Left forelimb (tissue), 1 donor: ENCODE measurements at places on chromosomes 5 and 9.

DNA sequence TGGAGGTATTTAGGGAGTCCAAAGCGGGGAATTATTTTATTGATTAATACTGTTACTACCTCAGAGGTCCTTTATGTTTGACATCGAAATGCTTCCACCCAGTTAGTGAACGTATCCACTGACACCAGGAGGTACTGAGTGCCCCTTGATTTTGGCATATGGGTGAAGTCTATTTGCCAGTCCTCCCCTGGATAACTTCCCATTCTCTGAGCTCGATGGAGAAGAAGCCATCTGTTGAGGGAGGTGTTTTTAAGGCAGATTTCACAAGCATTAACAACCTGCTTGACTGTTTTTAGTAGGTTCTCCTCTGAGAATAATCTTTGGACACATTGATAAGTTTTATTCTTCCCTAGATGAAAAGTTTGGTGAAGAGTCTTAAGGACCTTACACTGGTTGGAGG is 165.3 kb upstream of the NREP start:
- DNase-seq, result no peak

- DNase-seq, result no peak
Observed at GRCh38 chr9:121633119-121633714, 18.2 kb upstream of the DAB2IP start.

DNA sequence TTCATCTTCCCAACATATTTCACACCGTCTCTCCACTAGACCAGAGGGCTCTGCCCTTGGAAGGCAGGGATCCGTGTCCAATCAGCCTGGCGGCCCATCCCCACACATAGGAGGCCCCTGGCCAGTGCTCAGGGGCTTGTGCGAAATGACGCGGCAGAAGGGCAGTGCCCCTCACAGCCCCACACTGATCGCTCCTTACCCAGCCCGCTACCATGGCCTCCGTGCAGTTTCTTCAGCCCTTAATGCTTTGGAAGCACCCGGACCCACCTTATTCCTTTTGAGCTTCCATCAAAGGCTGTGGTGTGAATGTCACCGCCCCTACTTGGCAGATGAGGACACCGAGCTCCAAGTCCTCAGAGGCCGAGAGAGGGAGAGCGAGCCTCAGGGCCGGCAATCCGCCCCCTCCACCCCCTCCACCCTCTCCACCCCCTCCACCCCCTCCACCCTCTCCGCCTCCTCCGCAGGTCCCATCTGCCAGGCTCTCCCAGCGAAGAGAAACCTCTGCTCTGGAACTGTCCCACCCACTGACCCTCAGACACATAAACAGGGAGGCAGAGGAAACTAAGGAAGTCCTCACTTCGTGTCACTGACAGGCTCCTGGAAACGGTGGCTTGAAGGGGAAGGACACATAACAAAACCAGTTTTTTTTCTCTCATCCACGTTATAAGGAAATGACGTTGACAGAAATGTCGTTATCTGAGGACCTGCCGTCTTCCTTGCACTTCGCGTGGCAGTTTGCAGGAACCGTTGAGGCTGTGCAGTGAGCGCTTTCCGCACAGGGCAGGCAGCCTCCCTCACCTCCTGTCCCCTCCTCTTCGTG is 13.9 kb downstream of the QSOX2 start:
- no peak for DNase-seq

GRCh38 chr5:156722358-156722757 is 127.7 kb upstream of the PPP1R2B start:
- DNase-seq, result no peak

- no peak for DNase-seq
Observed at GRCh38 chr5:156687514-156687913, 162.6 kb upstream of the PPP1R2B start.

DNA sequence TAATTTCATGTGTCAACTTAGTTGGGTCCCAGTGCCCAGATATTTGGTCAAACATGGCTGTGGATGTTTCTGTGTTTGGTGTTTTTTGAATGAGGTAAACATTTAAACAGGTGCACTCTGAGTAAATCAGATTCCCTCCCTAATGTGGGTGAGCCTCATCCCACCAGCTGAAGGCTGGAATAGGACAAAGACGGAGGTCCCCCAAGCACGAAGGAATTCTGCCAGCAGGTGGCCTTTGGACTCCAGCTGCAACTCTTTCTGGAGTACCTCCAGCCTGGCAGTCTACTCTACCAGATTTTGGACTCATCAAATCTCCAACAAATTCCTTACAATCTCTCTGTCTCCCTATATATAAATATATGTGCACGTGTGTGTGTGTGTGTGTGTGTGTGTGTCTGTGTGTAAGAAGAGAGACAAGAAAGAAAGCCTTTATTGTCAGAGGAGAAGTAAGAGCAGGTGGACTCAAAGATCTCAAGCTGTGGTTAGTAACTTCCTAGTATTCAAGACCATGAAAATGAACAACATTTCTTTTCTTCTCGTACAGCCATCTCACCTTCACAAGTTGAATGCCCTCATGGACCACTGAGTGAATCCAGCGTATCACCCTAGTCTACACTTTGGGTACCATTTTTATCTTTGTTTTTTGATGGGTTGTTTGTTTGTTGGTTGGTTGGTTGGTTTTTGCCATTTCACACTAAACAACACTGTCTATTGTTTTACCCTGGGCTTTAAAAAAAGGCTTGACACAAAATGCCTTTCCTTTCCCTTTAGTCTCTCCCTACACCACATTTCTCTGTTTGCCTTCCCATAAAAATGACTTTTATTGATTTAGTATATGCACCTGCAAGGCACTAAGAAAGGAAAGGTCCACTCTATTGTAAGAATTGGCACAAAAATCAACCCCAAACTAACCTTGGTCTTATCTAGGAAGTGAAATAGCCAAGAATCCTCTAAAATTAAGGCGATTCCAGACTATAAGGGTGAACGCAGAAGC is 118.7 kb downstream of the TENT4A start:
- no peak for DNase-seq

DNA sequence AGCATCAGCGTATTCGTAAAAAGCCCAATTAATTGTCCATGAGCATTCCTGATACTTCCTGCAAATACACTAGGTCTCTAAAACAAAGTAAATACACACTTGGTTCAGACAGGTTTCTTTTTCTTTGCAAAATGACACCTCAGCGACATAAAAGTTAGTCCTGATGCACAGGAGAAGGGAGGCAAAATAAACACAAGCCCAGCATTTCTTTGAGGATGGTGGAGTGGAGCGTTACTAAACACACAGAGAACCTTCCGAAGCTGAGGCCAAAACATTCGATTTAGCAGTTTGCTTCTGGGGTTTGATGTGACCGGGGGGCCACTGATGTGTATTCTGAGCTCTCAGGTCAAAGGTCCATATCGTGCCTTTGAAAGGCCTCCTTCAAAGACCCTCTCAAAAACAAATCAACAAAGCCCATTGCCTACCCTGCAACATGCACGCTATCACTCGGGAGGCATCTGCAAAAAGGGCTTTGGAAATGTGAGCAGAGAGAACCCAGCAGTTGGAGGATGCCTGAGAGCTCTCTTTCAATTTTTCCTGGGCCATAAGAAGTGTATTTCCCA is 268.4 kb upstream of the PANK3 start:
- no peak for DNase-seq

GRCh38 chr9:35792024-35792813 is 828 bp downstream of the NPR2 start:
- no peak for DNase-seq

GRCh38 chr5:68214482-68215207 is 911 bp upstream of the PIK3R1 start:
- DNase-seq, result peak; percentile 67

DNA sequence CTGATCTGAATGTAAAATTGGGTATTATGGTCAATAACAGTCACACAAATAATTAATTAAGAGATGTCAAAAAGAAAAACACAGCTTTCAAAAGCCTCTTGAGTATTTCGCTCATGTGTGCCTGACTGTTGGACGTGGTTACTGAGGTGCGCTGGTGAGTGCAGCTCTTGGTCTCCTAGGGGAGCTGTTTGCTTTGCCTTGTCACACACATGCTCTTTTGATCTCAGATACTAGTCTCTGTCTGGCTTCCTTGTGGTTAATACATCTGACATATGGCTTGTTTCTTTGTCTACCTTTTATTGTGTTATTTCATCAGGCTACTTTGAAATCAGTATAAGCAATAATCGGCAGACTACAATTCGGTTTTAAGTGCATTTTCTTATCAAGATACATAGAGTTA is 51.5 kb downstream of the PCSK1 start:
- DNase-seq, result no peak

DNA sequence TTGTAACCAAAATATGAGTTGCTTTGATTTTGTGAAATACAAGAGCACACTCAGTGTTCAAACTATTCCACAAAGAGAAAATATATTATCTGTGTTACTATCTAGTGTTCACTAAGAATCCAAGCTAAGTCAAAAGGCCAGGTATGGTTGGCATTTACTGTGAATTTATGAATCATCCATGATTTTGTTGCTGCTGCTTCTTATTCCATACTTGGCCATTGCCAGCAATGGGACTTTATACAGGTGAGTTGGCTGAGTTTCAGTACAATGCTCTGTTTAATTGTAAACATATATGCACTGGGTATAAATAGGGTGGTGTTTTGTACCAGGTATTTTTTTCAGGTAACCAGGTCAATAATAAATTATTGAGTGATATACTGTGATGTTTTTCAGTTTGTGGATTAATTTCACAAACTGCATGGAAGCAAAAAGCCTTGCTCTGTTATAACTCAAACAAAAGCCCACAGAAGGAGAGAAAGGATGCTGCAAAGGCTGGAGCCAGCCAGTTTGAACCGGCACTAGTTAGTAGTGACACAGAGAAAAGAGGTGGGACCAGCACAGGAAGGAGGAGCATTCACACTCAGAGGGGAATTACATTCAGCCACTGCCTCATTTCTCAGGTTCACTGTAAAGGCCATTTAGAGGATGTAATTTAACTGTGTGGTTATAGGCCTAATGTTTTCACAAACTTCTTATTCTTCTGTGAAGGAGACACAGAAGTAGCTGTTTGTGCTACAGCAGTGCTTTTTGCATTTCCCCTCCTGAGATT is 381.8 kb downstream of the ADGRV1 start:
- no peak for DNase-seq

- no peak for DNase-seq
Observed at GRCh38 chr5:102863764-102864560, 108.9 kb downstream of the PAM start.

- DNase-seq, result no peak
Observed at GRCh38 chr5:60687927-60688720, 11.8 kb downstream of the DEPDC1B start.

GRCh38 chr5:15995341-15996052 is 184.1 kb downstream of the MARCHF11 start:
- no peak for DNase-seq

GRCh38 chr5:101431201-101431600 is 528.1 kb upstream of the ST8SIA4 start:
- no peak for DNase-seq

- DNase-seq, result no peak
Observed at GRCh38 chr5:154749491-154749890, 5.7 kb upstream of the LARP1 start.

DNA sequence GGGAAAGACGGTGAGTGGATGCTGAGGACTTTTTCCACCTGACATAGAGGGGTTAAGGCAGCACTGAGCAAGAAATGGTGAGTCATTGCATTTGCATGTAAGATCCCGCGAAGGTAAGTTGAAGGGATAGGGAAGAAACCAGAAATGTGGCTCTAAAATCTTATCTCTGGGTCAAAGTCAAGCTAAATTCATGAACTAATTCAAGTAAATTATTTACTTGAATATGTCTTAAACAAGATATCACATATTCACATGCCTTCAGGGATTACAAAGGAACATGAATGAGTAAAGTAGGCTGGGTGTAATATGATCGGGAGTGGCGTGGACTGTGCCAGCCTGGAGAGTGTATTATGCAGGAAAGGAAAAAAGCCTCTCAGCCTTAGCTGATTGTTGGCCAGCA is 74.4 kb upstream of the EQTN start:
- DNase-seq, result no peak

DNA sequence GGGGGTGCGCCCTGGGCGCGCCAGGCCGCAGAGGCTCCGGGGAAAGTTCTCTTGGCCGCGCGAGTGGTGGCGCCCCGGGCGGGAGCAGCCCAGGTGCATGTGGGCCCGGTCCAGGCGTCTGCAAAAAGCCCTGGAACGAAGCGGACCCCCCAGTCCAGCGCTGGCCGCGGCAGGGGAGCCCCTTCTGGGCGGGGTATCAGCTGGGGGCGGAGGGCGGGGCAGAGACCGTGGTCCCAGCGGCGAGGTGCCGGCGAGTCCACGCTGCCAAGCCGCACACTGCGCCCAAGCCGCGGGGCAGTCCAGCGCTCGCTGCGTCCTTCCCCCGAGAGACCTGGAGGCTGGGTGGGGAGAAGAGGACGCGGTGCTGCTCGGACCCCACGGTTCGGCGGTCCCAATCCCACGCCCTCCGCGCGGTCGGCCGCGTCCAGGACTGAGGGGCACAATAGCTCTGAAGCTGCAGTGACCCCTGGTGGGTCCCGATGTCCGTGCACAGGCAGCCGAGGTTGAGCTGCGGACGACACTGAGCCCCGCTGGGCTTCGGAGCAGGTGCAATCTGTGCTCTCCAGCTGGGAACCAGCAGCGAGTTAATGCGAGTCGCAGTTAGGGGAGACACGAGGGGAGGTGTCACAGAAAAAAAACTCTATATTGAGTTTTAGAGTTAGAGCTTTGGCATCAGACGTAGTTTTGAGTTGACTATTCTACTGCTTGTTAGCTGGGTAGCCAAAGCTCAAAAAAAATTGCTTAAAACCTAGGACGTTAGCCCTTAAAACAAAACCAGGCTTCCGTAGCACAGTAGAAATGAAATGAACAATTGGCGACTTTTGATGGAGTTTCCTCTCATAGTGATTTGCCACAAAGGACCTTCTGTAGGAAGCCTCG is 1.1 kb upstream of the EPB41L4A start:
- peak; percentile 85 for DNase-seq

DNA sequence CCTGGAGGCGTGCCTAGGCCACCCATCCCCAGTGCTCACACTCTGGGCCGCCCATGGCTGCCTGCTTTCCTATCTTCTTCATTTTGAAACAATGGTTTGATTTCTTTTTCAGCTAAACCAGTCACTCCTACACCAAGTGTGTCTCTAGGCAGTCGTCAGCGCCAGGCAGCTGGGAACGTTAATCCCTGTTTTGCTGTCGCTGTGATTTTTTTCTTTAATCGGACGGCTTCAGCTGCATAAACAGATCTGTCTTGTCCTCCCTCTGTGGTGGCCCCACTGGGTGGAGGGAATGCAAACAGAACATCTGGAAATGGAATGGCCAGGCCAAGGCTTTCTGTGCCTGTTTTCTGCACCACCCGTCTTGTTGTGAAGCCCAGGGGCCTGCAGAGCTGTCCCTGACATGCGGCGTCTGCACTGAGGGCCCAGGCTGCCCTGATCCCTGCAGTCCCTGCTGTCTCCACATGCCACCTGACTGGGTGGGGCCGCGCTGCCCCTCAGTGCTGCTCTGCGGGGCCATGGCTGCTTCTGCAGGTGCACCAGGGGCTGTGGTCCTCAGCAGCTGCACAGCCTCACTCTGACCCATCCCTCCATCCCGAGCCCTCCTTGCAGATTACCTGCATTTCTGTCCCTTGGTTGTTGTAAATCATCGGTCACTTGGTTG is 51.5 kb downstream of the WNK2 start:
- DNase-seq, result no peak
